ENCODE measurements at places on chromosomes 11 and 22.

GRCh38 chr11:111562692-111563389 is 22.3 kb downstream of the LAYN start:
- DNase-seq, result no peak

DNA sequence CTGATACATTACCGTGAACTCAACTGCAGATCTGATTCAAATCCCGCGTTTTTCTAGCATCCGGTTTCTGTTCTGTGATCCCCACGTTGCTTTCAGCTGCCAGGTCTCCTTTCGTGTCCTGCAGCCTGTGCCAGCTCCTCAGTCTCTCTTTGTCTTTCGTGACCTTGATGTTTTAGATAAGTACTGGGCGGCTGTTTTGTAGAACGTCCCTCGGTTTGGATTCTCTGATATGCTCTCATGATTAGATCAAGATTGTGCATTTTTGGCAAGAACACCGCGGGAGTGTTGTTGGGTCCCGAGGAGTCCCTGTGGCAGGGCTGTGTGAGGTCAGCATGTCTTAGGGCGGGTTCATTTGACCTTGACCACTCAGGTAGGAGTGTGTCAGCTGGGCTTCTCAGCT is 38.6 kb downstream of the KCNQ1 start:
- no peak for DNase-seq

DNA sequence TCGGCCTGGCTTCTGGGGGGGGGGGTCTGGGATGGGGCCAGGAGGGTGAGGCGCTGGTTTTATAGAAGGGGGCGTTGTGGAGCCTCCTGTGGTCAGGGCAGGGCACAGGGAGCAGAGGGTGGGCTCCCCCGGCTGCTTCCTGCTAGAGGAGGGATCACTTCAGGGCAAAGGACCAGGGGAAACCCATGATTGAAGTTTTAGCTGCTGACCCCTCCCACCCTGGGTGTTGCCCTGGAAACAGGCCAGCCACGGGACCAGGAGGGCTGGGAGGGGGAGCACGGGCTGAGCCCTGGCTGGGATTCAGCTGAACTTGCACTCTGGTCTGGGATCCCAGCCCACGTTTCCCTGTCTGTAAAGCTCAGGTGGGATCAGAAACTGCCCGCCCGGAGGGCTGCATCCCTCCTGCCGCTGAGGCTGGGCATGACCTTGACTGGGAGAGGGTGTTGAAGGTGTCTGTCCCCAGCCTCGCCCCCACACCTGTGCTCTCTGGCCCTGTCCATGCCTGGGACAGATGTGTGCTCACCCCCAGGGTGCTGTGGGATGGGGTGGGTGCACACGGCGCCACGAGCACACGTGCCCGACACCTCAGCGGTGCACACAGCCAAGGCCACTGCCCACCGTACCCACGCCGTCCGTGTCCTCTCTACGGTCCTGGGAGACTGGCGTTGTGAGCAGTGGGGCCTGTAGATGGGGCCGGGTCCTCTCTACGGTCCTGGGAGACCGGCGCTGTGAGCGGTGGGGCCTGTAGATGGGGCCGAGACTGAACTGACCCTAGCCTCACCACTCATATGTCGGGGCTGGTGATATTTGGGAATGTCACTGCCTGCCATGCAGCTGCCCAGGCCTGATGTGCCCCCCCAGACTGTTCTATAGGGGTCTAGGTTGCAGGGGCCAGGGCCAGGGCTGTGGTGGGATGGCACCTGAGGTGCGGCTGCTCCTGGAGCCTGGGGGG is 2.3 kb downstream of the TSPAN4 start:
- no peak for DNase-seq

DNA sequence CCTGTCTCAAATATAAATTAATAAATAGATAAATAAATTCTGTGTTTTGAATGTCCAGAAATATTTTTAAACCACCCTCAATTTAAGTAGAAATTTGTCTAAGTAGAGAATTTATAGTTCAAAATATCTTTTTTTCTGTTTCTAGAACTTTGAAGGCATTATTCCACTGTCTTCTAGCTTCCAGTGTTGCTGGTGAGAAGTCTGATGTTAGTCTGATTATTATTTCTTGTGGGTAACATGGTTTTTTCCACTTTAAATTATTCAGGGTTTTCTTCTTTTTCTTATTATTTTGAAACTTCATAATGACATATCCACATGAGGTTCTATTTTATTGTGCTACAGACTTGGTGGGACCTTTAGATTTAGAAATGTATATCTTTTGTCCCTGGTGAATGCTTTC is 46.4 kb upstream of the HEPHL1 start:
- no peak for DNase-seq

- no peak for DNase-seq
Measured at GRCh38 chr22:32486656-32487390, 12.2 kb downstream of the FBXO7 start.

- no peak for DNase-seq
Measured at GRCh38 chr11:120182372-120182771, 28.5 kb upstream of the OAF start.

DNA sequence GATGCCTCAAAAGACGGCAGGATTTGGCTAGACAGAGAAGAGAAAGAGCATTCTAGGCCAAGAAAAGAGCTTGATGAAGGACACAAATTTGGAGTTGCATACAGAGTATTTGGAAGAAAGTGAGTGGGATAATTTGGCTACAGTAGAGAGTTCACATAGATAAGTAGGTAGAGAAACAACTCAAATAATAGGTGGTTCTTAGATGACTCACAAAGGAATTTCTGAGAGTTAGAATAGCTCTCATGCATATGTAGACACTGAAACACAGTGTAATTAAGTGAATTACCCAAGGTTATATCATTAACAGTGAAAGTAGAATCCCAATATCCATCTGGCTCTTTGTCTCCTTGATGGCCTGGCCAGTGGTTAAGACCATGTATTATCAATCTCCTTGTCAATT is 228.6 kb upstream of the DDI1 start:
- no peak for DNase-seq

- DNase-seq, result no peak
Measured at GRCh38 chr11:120039039-120039438, 98.9 kb downstream of the TRIM29 start.

DNA sequence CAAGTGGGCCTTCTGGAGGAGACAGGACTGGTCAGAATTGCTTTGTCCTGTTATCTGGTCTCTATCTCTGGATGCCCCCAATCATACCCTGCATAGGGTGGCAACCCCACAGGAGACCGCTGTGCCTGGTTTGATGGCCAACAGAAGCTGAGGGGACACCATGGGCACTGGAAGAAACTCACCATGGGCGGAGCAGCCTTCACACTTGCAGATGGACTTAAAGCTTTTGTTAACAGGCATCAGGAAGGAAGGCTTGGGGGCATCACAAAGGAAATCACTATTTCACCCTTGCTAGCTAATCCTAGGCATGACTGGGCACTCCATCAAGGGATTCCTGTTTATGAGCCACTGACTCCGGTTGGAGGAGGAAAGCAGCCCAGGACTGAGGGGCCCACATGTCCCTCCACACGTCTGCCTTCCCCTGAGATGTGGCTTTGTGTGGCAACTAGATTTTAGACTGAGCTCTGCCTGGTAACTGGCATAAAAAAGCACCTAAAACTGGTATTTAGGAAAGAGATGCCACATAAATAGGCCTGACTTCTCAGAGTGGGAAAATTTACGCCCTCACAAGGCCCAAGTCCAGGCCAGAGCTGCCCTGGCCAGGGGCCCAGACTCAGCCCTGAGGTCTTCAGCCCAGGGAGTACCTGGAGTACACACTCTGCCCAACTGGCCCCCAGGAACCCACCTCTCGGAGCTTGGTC is 57.0 kb upstream of the LYVE1 start:
- DNase-seq, result no peak

GRCh38 chr11:127926721-127927120 is 660.6 kb downstream of the ETS1 start:
- DNase-seq, result no peak

GRCh38 chr11:106714199-106714598 is 304.1 kb downstream of the GUCY1A2 start:
- DNase-seq, result no peak

DNA sequence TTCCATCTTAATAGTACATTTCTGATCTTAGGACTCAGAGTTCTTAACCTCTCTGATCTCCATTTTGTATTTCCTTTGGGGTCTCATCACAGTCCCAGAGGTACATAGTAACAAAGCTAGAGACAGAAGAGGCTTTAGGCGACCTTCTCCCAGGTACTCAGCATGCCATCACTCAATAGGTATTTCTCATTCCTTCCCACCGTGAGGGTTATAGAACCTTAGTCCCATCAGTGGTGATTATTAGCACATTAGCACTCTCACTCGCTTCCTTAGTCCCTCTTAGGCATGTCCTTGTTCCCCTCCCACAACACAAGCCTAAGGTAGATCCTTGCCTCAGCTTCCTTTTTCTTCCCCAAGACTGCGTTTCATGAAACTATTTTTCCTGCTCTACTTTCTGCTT is 14.7 kb downstream of the SWAP70 start:
- DNase-seq, result no peak

- DNase-seq, result no peak
Measured at GRCh38 chr11:32353884-32354283, 81.5 kb downstream of the WT1 start.

DNA sequence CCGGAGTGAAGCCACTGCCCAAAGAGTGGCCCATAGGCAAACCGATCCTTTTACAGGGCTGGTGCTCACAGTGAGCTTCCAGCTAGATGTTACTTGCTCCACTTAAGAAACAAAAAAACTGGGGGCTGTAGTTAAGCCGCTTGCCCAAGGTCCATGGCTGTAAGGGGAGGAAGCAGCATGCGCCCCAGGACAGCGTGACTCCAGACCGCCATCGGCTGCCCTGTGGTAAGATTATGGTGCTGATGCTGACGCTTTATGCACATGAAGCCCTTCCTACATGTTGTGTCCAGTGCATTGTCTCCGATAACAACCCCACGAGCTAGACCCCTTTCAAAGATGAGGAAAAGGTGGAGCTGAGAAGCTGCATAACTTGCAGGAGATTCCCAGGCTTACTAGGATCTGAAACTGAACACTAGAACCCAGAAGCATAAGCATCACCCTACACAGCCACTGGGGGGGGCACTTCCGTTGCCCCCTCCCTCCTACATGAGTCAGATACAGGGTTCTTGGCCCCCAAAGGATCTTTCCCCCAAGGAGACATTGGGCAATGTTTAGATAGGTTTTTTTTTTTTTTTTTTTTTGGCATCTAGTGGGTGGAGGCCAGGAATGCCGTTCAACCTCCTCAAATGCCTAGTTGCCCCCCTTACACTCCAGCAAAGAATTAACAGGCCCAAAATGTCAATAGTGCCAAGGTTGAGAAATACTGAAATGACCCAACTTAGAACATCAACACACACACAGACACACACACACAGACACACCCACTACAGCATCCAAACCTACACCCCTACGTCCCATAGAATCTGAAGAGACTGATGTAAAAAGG is 53.9 kb downstream of the MN1 start:
- DNase-seq, result no peak

DNA sequence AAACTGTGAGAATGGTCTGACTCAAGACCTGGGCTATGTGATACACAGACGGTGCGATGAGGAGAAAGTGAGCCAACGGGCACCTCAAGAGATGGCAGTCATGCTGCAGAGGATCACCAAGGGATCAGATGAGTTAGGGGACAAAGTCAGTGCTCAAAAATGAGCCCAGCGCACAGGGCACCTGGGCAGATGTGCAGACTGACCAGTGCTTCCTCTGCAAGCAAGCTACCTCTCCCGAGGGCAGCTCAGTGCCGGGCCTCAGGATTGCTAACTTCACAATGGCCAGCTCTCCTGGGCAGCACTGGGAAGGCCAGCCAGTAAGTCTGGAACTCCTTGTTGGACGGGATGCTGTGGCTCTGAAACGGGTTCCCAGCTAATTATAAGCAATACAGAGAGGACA is 15.3 kb downstream of the HDHD5 start:
- DNase-seq, result no peak

DNA sequence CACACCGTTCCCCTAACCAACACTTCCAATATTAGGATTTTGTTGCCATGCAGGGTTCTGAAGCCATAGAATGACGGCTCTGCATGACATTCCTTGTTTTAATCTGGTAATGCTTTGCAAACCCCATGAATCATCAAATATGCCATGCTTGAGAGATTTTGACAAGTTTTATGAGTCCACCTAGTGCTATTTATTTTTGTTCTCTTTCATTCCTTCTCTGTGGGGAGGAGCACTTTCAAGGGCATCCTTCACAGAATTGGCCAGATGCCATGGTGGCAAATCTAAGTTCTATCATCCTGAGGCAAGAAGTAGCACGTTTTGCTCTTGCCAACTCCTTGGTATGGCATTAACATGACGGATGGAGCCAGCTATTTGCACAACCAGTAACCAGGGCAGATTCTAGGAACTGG is 268.4 kb downstream of the FAM76B start:
- DNase-seq, result no peak

GRCh38 chr11:64073542-64073941 is 37.8 kb downstream of the FLRT1 start:
- DNase-seq, result no peak

GRCh38 chr11:37804666-37805065 is 1206.6 kb upstream of the RAG2 start:
- no peak for DNase-seq

GRCh38 chr11:565921-566509 is 5.2 kb downstream of the RASSF7 start:
- DNase-seq, result no peak

DNA sequence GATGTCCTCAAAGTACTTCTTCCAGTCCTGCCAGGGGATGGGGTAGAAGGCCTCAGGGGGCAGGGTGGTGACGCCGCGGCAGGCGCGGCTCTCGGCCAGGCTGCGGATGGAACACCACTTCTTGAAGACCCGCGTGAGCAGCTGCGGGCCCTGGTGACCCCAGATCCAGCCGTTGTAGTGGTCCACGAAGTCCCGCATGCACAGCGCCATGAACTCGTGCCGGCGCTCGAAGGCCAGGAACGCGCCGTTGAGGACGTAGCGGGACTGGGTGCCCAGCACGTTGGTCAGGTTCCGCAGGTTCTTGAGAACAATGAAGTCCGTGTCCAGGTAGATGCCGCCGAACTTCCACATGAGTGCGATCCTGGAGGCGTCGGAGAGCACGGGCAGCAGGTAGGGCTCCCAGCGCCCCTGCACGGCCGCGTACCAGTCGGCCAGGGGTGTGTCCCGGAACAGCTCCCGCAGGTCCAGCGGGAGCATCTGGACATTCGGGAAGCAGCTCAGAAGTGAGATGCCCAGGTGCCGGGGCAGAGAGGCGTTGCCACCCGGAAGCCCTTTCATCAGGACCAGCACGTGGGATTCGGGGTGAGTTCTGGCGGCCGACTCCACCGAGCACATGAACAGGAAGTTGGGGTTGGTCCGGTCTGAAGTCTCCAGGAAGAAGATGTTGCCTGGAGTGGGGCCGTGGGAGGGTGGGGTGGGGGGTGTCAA is 27.5 kb downstream of the A4GALT start:
- DNase-seq, result no peak

DNA sequence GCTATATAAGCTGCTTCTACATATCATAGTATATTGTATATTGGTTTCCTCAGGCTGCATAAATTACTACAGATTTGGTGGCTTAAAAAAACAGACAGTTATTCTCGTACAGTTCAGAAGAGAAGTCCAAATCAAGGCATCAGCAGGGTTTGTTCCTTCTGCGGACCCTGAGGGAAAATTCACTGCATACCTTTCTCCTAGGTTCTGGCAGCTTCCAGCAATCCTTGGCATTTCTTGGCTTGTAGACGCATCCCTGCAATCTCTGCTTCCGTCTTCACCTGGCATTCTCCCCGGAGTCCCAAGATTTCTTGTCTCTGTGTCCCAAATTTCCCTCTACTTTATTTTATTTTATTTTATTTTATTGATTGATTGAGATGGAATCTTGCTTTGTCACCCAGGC is 142.8 kb downstream of the COMMD9 start:
- no peak for DNase-seq
